ENCODE measurements at places on chromosomes 12 and 14. TPM values are rescaled to one million over a fixed set of nuclear protein-coding genes. Genes with fewer than 3 reads are reported as not detected.

DNA sequence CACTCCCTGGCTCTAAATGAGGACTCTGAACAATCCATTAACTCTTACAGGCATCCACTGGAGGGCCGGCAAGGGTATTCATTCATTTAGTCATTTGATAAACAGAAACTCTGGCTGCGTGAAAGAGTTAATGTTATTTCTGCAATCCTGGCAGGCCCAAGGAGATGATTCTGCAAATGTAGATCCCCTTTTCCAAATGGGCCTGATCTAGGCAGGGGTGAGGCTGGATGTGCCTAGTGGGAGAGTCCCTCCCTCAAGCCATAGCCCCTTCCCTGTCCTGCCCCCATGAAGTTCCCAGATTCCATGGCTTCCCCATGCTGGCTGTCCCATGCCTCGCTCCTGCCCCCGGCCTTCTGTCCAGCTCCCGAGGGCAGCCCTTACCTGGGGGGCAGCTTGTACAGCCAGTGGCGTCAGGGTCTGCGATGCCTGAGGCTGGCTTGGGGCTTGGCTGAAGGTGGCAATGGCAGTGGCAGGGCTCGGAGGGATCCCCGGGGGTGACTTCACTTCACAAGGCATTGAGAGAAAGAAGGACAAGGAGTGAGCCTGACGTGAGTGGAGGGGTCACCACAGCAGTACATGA is 18.4 kb downstream of the POU6F1 start:
- DNase-seq, result no peak

Gene CCDC175
- not detected for total RNA-seq

- DNase-seq, result no peak
Observed at GRCh38 chr12:16155938-16156337, 121.5 kb downstream of the SLC15A5 start.

DNA sequence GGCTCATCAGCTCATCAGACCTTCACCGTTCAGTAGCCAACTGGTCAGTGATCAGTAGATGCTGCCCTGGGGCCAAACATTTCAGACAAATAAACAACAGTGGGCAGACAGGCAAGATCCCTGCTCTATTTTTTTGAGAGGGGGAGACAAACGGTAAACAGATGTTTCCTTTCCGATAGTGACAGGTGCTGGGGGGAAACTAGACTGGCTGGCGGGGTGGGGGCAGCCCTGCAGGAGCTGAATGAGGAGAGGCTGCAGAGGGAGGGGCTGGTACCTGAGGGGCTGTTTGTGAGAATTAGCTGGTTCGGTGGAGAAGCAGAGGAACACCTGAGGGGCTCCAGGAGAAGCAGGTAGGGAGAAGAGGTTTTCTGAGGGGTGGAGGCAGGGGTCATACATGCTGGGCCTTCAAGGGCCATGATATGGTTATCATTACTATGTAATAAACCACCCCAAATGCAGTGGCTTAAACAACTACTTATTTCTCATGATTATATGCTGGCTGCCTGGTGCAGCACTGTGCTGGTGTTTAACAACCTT is 8.2 kb upstream of the GOLGA3 start:
- no peak for DNase-seq

Gene CCDC198
- total RNA-seq, result not detected

- DNase-seq, result no peak
Observed at GRCh38 chr12:9872162-9872561, 3.0 kb upstream of the CLEC2B start.

DNA sequence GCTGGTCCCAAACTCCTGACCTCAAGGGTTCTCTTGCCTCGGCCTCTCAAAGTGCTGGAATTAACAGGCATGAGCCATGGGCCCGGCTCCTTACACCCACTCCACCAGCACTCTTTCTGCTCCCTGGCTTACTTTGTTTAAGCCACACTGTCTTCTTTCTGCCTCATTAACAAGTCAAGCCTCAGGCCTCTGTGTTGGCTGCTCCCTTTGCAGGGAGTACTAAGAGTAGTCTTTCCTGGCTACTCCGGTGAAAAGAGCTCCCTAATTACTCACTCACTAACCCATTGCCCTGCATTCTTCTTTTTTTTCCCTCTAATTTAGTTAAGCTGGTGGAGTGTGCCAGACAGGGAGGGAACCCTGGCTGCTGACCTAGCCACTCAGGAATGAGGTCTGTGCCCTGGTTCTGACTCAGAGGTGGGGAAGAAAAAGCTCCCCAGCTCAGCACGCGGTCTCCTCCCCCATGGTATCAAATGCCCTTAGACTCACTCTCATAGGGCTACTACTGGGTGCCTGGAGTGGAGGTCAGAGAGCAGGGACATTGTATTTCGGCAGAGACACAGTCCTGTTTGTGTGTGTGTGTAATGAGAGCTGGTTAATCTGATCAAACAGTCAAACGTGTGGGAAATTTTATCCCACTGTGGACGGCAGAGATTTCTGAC is 19.8 kb downstream of the GALNT6 start:
- DNase-seq, result no peak

DNA sequence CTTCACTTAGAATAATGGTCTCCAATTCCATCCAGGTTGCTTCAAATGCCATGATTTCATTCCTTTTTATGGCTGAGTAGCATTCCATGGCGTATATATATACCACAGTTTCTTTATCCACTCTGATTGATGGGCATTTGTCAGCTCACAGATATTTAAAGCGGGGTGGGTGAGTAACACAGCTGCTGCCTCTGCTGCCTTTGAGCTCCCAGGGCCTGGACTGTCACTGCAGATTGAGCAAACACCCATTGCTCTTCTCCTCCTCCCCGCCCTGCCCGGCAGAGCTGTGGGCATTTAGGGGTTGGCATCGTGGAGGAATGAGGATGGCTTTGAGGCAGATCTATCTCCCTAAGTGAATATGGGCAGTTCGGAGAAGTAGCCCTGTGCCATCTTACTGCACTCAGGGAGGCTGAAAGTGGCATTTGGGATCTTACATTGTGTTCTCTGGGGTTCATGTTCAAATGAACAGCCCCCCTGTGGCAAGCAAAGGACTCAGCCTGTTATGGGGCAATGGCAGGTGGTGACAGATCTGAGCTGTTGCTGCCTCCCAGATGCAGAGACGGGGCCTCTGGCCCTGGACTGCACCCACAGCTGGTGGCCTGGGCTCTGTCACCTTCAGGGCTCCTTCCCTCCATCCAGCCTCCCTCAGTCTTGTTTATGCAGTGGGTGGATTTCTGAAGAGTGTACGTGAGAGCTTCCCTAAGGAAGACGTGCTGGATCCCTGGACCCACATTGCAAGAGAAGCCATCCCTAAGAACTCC is 4.9 kb downstream of the RFLNA start:
- DNase-seq, result no peak

GRCh38 chr14:77682158-77682553 is 25.7 kb downstream of the ALKBH1 start:
- DNase-seq, result no peak

Gene KRT6C
- not detected for total RNA-seq

DNA sequence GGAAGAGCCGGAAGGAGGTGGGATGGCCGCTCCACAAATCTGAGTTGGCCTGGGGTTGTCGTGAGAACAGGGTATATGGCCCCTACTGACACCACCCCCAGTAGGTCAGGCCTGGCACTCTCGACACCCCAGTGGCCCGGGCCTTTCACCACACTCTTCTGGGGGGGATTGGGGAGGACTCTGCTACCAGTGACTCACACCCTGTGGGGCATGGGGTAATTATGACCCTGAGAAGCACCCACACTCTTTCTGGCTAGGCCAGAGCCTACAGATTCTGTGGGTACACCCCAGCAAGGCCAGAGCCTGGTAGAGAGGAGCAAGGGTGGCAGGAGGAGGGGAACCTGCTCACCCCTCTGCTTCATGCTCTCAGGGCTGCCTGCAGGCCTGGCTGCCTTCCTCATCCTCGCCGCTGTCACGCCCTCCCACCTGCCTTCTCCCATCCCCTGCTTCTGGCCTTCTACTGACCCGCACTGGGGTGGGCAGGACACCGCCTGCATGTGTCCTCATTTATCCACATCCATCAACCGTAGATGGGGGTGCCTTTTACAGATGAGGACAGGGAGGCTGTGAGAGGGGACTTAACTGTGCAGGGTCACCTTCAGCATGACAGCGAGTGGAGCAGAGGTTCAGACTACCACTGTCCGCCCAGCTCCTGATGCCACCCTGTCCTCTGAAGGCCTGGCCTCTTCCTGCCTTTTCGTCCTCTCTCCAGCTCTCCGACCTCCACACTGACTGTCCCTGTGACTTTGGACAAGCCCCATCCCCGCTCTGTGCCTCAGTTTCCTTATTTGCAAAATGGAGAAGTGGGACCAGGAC is 18.4 kb downstream of the ASB2 start:
- no peak for DNase-seq

GRCh38 chr12:66340131-66340530 is 37.8 kb downstream of the HELB start:
- DNase-seq, result no peak

DNA sequence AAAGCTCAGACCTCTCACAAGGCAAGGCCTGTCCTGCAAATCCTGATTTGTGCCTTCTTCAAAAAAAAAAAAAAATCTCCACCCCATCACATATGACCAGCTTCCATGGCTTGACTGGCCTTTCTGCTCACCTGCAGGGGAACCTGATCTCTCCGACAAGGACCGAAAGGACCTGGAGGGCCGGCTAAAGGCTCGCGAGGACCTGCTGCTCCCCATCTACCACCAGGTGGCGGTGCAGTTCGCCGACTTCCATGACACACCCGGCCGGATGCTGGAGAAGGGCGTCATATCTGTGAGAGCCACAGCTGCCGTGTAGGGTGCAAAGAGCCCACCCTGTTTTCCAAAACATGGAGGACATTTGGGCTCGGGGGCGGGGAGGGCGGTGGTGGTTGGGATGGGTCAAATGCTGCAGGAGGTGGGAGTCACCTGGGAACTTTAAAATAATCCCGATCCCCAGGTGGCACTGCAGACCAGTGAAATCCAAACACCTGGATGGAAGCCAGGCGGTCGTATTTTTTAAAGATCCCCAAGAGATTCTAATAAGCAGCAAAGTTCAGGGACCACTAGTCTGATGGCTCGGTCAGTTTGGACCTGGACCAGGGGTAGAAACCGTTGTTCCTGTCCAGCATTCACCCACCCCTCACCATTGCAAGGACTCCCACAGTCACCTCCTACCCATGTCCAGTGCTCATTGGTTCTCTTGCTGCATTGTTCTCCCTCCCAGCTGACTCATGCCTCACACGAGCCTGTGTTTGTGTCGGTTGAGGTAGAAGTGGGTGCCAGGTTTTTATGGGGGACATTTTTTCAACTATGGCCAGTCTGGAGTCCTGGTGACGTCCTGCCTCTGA is 44.8 kb downstream of the FOXN4 start:
- DNase-seq, result no peak

DNA sequence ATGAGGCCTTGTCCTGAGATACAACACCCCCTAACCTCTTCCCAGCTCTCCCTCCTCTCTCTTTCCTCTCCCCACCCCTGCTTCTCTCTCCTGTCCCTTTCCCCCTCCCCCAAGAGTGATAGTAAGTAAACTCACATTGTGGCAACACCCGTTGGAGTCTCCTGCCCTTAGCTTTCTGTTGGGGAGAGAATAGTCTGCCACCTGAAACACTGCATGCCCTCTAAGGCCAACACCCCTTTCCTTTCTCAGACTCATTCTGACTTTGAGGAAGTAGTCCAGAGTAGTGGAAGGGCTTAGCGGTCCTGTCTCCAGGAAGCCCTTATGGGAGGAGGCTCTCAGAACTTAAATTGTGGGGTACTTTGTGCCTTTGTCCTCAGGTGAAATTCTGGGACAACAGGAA is 95.2 kb downstream of the PRKCH start:
- DNase-seq, result no peak

DNA sequence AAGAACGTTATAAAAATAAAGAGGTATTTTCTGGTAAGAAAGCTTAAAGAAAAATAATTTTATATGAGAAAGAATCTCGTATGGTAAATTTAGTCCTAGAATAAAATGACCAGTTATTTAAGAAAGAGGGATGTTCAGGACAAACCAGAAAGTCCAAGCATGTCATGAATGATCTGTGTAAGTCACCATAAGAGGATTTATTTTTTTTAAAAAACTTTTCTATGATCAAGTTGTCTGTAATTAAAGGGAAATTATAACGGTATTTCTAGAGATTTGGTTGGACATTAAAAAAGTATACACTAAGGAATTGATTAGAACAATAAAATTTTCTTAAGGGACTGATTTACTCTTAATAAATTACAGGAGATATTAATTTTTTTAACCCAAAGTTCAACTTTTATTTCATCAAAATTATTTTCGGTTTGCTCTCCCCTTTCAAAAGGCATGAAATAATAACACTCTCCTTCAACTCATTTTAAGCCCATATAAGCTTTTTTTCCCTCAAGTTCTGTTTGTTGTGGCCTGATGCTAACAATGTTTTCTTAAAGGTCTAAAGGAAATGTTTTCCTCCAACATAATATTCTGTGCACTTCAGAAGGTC is 49.9 kb upstream of the CPSF6 start:
- no peak for DNase-seq

Gene ADAM20
- total RNA-seq, result 0.56 TPM

Gene WDR89
- total RNA-seq, result 26.4 TPM

DNA sequence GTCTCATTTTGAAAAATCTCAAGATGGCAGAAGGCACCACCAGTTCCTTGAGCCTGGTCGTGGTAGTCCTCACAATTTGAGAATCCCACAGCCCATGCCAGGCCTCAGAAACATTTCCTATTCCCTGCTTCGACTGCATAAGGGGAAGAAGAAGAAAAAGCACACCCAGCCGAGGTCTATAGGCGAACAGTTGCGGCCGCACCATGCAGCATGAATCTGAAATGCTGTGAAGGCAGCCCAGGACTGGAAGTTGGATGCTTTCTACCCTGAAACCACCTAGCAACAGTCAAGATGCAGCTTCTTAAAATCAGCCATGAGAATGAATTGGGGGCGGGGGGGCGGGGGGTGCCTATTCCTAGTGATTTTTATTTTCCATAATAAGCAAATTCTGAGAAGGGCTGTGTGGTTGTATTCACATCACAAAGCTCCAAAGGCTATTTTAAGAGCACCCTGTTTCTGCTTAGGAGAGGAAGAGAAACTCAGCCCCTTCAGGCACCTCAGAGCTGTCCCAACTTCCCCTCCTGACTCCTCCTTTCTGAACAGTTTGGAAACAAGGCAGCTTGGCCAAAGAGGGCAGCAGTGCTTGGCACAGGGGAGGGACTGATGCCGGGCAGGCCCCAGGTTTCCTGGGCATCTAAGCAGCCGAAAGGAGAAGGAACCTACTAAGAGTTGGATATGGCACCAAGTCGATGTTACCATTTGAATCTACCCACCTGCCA is 172.5 kb upstream of the FOXN3 start:
- DNase-seq, result no peak

- DNase-seq, result no peak
Observed at GRCh38 chr12:47033081-47033480, 46.3 kb upstream of the PCED1B start.

Gene TAS2R20
- 1.5 TPM for total RNA-seq

DNA sequence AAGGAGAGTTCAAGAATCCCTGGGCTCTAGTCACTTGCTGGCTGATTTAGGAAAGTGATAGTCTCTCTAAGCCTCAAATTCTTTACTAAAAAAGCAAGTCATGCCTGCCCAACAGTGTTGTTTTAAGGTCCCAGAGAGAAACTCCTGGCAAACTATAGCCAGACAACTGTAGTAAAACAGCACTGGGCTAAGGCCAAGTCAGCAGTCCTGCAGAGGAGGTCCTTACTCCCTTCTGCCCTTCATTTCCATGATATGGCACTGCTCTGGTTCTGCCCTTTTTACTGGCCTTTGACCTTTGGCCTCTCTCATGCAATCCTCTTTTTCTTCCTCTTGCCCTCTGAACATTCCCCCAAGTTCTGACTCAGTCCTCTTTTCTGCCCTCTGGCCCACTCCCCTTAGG is 74.9 kb downstream of the VWF start:
- DNase-seq, result no peak

Gene NKX2-1
- not detected for total RNA-seq
